ENCODE measurements at places on chromosomes 6 and 20.

- no peak for DNase-seq
Observed at GRCh38 chr6:8322659-8323058, 112.7 kb downstream of the SLC35B3 start.

DNA sequence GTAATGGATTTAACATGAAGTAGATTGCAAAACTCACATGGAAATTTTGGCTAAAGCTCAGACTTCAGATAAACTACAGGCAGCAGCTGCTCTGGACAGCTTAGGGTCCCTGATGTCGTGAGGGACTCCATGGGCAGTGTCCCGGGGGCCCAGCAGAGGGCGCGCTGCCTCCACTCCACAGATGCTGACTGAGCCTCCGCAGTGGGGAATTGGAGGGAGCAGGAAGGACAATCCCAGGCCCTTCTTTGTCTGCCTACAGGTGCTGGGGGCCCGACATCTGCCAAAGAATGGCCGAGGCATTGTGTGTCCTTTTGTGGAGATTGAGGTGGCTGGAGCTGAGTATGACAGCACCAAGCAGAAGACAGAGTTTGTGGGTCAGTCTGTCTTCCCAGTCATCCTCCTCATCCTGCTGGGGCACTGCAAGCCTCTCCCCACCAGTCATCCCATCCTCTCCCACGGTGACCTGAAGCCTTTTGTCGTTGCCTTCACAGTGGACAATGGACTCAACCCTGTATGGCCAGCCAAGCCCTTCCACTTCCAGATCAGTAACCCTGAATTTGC lies 35.9 kb downstream of the PLCG1 start:
- peak; percentile 65 for DNase-seq

DNA sequence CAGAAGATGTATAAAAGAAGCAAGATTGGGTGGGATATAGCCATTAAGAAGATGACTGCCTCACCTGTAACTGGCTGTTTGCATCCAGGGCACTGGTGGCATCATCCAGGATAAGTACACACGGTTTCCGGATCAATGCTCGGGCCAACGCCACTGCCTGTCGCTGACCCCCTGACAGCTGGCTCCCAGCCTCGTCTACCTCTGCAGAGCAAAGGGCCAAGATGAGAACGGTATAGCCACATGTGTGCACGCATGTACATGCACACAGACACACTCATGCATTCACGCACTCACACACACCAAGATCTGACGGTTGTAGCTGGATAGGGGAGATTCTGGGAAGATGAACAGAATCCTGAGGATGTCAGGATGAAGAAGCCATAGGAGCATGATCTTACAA lies 3.2 kb upstream of the PSMB8 start:
- no peak for DNase-seq

DNA sequence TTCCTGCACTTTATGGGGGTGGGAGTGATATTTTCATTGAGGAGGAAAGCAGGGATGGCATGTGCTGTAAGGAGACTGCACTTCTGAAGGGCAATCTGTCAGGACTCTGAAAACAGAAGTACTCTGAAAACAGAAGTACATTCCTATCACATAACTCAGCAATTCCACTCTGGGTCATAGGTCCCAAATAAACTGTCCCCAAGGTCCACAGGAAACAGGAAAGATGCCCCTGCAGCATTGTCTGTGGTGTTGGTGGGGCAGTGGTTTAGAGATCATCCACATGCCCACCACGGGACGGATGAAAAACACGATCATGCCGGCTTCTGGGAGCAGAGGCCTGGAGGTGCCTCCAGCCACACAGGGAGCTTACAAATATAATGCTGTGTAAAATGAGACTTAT lies 150.3 kb downstream of the OTOR start:
- DNase-seq, result no peak

- DNase-seq, result no peak
Observed at GRCh38 chr6:8066108-8066507, 1.9 kb upstream of the BLOC1S5 start.

GRCh38 chr6:91392951-91393350 lies 806.1 kb upstream of the MAP3K7 start:
- no peak for DNase-seq

- no peak for DNase-seq
Observed at GRCh38 chr6:10723567-10723881, 654 bp downstream of the TMEM14C start.

- DNase-seq, result peak; percentile 16
Observed at GRCh38 chr6:145309842-145310535, 425.3 kb downstream of the EPM2A start.

DNA sequence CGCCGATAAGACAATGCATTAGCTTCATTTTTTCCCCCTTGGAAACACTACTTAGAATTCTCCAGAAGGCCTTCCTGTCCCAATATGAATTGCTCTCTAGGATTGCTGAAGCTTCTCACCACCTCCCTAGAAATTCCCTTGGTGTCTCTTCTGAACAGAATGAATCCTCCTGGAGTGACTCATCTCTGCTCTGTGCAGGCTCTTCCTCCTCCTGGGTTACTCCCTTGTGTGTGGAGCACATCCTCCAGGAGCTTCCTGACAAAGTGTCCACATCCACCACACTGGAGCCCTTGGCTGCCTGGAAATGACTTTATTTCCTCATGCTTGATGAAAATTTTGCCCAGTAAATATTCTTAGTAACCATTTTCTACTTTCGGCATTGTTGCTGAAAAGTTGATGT lies 54.4 kb downstream of the DTNBP1 start:
- DNase-seq, result no peak

- DNase-seq, result no peak
Observed at GRCh38 chr6:43199912-43200311, 17.9 kb downstream of the CUL9 start.

DNA sequence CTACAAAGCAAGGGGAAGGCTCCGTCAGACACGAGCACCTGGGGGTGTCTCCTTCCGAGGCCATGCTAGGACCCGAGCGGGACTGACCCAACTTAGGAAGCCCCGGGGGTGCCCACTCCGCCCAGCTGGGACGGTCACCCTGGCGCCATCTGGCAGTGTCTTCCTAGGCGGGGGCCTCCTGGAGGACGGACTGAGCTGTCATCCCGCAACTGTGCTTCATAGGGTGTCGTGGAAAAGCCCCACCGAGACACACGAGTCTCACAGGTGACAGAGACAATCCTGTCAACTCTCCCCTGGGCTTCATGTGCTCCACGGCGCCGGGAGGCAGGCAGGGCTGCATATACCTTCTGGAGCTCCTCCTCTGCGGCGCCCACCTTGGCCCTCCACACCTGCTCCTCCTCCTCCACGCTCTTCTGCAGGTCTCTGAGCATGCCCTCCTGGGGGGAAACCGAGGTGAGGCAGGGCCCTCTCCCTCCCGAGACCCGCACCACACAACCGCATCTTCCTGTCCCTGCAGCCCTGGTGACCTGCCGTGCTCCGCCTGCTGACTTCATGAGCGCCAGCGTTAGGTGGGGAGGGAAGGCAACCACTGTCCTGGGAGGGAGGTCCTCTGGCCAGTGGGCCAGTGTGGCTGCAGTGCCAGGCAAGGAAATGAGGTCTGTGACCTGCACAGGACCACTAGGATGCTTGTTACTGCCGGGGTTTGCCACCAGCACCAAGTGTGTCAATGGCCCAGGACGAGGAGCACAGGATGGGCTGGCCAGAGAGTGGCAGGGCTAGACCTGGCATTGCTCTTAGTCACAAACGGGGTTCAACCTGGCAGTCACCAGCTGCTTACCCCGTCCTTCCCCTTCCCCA lies 50.7 kb downstream of the DSTN start:
- no peak for DNase-seq

DNA sequence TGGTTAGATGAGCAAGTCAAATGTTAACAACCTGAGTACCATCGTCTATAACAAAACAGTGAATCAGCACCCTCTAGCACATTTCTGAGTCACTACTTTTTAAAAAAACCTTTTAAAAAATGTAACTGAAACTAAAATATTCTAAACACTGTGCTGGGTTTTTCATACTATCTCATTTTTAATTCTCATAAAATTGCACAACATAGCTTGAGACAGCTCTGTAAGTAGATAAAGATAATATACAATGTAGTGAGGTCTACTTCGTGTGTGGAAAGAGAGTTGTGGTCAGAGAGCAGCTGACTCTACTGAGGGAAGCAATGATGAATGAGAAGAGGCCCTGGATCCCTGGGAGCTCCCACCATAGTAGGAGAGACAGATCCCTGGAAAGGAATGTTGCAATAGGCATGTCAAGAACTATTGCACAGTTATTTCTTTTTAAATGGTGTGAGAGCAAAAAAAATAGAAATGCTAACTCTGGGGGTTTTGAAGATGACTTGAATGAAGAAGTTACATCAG lies 13.6 kb upstream of the CALHM6 start:
- DNase-seq, result peak; percentile 66

- no peak for DNase-seq
Observed at GRCh38 chr6:161436106-161436876, 162.4 kb upstream of the AGPAT4 start.

DNA sequence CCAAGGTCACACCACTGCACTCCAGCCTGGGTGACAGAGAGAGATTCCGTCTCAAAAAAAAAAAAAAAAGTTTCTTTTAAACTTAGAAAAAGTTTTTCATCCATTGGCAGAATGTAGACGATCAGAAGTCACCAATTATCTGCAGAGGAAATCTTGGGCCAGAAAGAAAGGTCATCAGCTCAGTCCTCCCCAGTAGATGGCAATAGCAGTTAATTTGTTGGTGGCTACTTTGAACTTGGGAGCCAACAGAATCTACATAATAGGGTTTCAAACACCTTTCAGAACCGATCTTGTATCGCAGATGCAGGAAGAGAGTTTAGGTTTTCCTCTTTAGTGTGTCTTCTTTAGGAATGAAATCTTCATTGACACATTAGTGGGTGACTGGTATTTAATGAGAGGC lies 41.7 kb downstream of the LBP start:
- no peak for DNase-seq

GRCh38 chr6:165183496-165184140 lies 125.8 kb downstream of the C6orf118 start:
- DNase-seq, result no peak

DNA sequence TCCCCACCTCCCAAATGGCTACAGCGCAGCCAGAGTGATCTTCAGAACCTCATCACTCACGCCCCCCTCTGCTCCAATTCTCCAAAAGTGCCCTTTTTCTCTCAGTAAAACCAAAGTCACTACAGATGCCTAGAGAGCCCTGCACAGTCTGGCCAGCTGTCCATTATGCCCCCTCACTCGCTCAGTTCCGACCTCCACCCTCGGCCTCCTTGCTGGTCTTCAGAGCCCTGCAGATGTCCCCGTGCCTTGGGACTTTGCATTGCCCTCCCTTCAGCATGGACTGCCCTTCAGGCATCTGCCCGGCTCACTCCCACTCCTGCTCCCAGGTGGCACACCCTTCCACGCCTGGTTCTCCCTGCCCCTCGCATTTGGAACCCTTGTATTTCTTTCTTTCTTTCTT lies 1.1 kb upstream of the RAET1E start:
- no peak for DNase-seq

DNA sequence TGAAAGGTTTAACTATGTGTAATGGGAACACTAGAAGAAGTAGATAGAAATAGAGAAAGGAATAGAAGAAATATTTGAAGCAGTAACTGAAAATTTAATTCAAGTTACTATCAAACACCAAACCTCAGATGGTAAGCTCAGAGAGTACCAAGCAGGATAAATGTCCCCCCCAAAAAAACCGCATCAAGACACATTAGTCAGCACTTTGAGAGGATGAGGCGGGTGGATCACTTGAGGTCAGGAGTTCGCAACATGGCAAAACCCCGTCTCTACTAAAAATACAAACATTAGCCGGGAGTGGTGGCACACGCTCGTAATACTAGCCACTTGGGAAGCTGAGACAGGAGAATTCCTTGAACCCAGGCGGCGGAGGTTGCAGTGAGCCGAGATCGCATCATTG lies 253.1 kb downstream of the C6orf118 start:
- DNase-seq, result no peak

DNA sequence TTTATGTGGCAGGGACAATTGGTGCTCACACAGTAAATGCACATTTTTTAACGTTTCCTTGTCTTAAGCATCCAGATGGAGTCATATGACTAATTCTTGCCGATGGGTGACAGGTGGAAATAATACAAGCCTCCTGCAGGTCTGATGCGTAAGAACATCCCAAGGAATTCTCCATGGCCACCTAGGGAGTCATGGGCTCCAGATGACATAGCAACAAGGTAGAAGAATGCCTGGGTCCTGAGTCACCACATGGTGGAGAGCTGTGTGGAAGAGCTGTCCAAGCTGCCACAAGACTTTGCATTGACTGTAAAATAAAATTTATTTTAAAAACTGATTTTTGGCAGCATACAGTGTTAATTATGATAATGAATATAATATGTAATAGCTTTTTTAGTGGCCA lies 77.0 kb upstream of the MAP3K7 start:
- no peak for DNase-seq

DNA sequence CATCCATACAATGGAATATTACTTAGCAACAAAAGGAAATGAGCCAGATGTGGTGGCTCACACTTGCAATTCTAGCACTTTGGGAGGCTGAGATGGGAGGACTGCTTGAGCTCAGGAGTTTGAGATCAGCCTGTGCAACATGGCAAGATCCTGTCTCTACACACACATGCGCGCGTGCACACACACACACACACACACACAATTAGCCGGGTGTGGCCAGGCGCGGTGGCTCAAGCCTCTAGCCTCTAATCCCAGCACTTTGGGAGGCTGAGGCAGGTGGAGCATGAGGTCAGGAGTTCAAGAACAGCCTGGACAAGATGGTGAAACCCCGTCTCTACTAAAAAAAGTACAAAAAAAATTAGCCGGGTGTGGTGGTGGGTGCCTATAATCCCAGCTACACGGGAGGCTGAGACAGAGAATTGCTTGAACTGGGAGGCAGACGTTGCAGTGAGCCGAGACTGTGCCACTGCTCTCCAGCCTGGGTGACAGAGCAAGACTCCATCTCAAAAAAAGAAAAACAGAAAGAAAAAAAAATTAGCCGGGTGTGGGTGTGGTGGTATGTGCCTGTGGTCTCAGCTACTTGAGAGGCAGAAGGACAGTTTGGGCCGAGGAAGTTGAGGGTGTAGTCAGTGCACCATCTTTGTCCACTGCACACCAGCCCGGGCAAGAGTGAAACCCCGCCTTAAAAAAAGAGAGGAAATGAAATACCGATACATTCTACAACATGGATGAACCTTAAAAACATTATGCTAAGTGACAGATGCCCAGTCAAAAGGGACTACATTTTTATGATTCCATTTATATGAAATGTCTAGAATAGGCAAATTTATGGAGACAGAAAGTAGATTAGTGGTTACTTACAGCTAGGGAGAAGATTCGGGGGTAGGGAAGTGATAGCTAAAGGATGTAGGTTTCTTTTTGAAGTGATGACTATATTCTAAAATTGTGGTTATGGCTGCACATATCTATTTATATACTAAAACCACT lies 52.5 kb downstream of the RBL1 start:
- DNase-seq, result no peak

DNA sequence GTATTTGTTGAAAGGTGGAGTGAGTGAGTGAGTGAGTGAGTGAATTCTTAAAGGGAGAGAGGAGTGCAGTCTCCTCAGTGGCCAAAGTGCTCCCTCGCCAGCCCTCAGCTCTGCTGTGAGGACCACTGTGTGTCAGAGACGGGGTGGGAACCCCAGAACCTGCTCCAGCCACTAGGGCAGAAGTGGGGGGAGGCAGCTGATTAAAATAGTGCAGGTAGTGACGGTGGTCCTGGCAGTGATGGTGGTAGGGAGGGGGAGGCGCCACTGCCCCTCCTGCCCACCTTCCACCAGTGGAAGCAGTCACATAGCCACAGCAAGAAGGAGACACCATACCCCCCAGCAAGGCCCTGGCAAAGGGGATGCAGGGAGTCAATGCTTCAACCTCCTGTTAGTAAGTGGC lies 133.5 kb downstream of the PHACTR3 start:
- DNase-seq, result no peak

GRCh38 chr6:16596616-16597331 lies 164.5 kb downstream of the ATXN1 start:
- no peak for DNase-seq

Measured in fibroblast of the conjunctiva (primary cell).